H4 (cell line): ENCODE measurements at places on chromosomes 1 and 21.

GRCh38 chr21:41537356-41537755 lies 29.4 kb upstream of the TMPRSS2 start:
- no peak for DNase-seq

DNA sequence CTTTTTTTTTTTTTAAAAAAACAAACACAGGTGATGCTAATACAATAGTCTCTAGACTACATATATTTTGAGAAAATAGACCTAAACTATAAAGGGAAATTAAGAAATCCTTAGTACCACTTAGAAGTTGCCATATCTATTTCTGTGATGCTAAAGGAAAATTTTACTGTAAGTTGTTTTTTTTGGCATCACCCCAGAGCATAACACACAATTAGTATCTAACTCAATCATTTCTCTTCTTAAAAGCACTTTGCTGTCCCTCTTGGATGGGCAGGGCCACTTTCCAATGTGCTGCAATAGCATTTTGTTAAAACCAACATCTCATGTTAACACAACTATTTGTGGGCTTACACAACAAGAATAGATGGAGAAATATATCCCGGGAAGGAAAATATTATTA lies 91.9 kb downstream of the GABPA start:
- no peak for DNase-seq

DNA sequence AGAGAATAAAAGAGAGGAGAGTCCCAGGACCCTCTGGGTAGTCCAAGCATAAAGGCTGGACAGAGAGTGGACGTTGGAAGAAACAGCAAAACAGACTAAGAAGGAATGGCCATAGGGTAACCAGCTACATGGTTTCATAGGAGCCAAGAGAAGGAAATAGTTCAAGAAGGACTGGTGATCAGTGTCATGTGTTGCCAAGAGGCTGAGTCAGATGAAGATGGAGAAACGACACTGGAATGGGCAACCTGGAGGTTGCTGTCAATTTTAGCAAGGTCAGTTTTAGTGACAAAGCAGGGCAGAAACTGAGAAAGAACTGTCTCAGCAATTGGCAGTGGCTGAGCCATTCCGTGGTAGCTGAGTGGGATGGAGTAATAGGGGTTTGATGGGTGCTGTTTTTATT lies 41.4 kb downstream of the HMGB4 start:
- no peak for DNase-seq

DNA sequence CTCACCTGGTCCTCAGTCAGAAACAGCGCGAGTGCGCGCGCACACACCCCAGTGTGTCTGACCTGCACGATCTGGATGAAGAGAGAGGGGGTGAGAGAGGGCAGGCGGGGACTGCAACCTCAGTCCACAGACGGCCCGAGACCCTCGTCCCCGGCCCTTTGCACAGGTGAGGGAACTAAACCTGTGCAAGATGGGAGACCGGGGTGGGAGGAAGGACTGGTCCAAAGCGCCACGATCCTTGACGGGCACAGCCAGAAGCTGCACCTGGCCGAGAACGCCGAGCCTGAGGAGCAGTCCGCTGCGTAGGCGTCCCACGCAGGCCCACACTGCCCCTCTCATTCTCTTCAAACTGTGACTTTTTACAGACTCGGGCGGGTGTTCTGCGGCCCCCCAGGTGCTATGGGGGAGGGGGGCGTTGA lies 519 bp upstream of the IQCC start:
- no peak for DNase-seq

- no peak for DNase-seq
These were observed 826 bp upstream of the CA14 start for GRCh38 chr1:150256554-150257341.

GRCh38 chr1:15678578-15678977 lies 5.5 kb upstream of the PLEKHM2 start:
- peak; percentile 32 for DNase-seq

GRCh38 chr1:92934395-92935378 lies 26.6 kb downstream of the DIPK1A start:
- peak; percentile 55 for DNase-seq

GRCh38 chr1:223087291-223088255 lies 55.5 kb downstream of the TLR5 start:
- no peak for DNase-seq

GRCh38 chr1:169529068-169529642 lies 43.4 kb upstream of the SLC19A2 start:
- DNase-seq = no peak

- DNase-seq = no peak
These were observed 18.0 kb downstream of the PTPRU start for GRCh38 chr1:29254346-29254745.

DNA sequence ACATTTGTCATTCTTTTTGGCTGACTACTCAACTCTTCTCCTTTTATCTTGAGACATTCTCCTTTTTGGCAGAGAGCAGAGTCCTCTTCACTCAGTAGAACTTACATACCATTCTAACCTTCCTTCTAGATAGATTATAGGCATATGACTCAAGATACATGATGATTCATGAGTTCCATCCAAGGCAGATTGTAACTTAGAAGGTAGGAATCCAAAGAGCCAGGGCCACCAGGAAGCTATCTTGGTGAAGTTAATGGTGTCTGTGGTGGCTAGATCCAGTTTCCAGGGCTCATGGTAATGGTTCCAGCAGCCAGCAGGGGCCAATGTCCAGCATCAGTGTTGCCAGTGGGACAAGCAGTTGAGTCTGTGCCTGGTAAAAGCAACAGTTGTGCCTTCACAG lies 76.1 kb upstream of the KIAA0040 start:
- no peak for DNase-seq
